ENCODE measurements at places on chromosomes 4 and X.

DNA sequence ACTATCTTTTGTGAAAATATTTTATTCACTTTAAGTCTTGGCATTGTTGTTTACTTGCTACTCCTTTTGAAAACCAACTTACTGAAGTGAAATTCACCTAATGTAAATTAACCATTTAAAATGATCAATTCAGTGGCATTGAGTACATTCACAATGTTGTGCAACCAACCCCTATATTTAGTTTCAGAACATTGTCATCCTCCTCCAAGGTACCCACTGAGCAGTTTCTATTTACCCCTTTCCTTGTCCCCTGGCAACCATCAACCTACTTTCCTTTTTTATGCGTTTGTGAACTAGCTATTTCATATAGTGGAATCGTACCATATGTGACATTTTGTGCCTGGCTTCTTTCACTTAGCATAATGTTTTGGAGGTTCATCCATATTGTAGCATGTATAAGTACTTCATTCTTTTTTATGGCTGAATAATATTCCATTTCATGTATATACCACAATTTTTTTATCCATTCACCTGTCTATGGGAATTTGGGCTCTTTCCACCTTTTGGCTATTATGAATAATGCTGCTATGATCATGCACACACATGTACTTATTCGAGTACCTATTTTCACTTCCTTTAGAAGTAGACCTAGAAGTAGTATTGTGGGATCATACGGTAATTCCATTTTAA is 85.0 kb downstream of the WWC2 start:
- no peak for DNase-seq

- DNase-seq, result peak; percentile 66
Observed at GRCh38 chr4:128825226-128825625, 15.7 kb downstream of the JADE1 start.

DNA sequence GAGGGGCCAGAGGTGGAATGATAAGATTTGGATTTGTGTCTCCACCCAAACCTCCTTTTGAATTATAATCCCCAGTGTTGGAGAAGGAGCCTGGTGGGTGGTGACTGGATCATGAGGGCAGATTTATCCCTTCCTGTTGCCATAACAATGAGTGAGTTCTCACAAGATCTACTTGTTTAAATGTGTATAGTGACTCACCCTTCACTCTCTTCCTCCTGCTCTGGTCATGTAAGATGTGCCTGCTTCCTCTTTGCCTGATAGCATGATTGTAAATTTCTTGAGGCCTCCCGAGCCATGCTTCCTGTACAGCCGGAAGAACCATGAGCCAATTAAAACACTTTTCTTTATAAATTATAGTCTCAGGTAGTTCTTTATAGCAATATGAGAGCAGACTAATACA is 348.6 kb downstream of the AR start:
- DNase-seq, result no peak

DNA sequence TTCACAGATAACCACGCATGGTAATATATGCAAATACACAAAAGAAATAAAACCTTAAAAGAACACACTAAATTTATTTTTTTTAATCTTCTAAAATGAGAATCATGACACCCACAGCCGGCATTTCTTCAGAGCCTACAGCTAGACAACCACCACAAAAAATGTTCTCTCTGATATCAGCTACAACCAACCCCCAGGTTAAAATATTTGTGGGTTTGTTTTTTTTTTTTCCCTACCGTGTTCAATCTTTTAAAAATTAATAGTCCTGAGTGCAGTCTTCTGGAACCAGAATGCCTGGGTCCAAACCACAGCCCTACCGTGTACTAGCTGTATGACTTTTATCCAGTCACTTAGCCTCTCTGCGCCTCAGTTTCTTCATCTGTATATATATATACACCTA is 36.0 kb downstream of the MAML3 start:
- no peak for DNase-seq

DNA sequence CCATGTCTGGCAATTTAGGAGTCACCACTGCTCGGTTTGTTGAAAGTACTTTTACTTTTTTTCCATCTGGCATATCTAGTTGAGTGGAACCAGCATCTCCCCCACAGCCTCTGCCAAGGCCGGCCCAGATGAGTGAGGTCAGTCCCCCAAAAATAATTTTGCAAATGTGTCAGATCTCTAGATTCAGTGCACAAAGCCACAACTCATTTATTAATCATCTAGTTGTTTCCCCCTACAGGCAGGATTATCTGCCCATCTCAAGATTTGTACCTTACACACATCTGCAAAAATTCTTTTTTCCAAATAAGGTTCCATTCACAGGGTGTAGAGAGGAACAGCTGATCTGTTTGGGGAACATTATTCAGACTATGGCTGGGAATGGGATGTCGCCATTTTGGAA is 174.0 kb upstream of the MXRA5 start:
- no peak for DNase-seq

- DNase-seq, result no peak
Observed at GRCh38 chr4:99811850-99812249, 4.8 kb upstream of the DAPP1 start.

DNA sequence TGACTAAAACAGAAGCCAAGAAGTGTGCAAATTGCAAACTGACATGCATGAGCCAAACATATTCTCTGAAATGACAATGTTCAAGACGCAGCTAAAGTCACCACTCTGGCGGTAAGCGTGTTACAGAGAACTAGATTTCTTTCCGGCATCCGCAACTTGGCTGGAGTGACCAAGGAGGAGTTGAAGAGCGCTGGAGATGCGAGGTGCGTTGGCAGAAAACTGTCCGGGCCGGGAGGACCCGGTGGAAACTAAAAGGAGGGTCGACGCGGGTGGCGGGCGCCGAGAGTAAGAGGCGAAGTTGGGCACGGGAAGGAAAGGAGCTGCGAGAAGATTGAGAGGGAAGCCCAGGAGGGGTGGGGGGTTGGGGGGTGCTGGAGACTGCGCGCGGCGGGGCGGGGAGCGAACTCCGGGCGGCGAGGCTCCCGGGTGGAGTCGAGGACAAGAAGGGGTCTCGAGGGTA is 807 bp downstream of the SEL1L3 start:
- DNase-seq, result no peak

- DNase-seq, result no peak
Observed at GRCh38 chr4:115596265-115597001, 483.0 kb upstream of the NDST4 start.

DNA sequence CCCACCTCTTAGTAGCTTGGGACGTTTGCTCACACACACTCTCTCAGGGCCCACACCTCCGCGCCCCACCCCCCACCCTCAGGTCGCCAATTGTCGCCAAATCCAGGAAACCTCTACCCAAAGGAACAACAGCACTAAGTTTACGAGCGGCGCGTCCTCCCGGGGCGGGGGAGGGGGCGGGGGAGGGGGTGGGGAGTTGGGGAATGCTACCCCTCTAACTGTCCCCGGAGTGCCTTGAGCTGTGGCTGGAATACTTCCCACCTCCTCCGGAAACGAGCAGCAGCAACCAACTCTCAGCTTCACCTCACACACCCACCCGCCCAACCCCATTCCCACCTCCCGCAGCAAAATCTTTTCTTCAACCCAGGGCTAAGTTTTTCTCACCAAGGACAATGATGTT is 135.6 kb upstream of the ZIC3 start:
- DNase-seq, result no peak

DNA sequence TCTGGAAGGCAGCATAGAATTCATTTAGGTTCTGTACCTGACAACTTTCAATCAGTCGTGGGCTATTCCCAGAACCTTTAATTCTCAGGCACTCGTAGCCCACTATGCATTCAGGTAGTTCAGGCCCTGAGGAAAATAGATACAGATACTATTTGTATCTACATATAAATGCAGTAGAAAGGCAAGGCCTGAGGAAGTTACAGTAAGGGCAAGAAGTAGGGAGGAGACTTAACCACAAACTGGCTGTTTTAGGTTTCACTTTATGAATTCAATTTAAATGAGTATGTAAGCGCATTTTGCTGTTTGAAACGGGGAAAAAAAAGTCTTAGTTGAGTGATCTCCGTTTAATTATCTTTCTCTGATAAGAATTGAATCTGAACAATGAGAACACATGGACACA is 529.4 kb upstream of the ATOH1 start:
- DNase-seq, result no peak

GRCh38 chr4:8721621-8722020 is 129.1 kb downstream of the CPZ start:
- no peak for DNase-seq

DNA sequence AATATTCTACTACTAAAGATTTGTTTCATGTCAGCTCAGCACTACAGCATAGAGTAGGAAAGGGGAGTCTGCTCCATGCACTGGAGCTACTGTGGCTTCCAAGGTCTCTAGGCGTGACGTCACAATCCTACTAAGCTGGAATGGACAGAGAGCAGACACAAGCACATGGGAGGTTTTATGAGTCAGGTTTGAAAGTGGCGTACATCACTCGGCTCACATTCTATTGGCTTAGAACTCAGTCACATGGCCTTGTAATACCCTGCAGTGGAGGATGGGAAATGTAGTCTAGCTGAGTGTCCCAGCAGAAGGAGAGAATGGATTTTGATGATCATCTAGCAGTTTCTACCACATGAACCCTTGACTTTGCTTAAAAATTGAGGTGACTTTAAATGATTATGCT is 624.8 kb upstream of the ATOH1 start:
- DNase-seq, result no peak

DNA sequence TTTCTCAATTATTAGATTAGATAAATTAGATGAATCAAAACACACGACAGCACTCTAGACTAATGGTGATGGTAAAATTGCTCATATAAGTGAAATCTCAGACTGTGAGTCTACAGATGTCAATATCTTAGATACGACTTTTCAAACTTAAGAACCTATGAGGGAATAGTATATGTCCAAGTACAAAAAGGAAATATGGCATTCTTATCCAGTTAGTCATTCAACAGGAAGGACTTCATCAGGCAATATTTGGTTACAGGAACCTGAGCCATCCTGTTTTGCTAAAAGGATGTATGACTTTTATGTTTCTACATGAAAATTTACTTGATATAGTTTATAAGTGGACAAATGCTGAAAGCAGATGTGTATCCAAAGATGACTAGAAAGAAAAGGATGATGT is 107.0 kb downstream of the CT47B1 start:
- no peak for DNase-seq

DNA sequence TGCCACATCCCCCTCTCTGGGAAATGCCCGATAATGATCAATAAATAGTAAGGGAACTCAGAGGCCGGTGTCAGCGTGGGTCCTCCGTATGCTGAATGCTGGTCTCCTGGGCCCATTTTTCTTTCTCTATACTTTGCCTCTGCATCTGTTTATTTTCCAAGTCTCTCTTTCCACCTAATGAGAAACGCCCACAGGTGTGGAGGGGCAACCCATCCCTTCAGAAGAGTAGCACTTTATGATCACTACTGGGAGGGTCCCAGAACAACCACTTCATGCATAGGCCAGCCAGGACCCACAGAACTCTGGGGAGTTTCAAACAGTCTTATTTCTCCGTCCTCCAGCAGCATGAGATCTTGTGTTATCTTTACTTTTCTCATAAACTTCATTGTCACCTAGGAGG is 100.1 kb downstream of the CEP44 start:
- DNase-seq, result no peak

DNA sequence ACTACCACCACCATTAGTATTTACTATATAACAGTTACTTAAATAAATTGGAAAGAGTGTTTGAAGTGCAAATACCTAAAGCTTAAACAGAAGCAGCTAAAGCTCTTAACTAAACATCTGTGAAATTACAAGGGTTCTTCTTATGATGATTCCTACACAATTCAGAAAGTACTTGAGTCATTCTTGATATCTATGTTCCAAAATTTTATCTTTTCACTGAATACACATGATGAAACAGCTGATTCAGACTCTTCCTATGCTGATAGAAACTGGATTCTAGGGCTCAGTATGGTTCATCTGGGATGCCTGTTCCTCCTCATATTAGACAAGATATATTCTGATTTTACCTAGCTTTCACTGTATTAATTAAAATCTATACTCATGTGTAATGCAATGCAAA is 13.6 kb downstream of the EREG start:
- no peak for DNase-seq

DNA sequence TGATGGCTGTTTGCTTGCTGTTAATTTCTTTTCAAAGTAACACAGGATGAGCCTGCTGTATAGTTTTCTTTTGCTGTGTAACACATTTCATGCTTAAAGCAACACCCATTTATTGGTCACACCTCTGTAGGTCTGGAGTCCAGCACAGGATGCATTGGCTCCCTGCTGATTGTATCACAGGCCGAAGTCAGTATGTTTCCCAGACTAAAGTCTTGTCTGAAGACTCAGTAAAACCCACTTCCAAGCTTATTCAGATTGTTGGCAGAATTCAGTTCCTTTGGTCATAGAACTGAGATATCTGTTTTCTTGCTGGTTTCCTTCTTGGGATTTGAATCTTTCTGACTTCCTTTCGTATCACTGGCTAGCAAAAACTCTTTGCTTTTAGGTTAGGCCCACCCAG is 54.3 kb downstream of the LRP2BP start:
- DNase-seq, result no peak

DNA sequence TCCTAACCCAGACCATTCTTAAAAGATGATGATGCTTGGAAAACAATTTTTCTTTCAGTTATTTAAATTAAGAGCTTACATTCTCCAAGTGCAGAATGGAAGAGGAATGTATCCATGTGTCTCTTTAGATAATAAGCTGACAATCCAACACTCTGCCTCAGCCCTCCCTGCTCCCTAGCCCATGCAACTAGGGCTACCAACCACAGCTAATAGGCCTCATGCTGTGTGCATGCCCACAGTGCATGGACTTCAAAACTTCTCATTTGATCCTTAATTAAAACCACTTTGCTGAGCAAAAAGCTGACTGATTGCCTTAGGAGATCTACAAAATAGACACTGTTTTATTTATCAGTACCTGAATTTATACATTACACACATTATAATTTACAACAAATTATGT is 473.9 kb downstream of the GALNTL6 start:
- DNase-seq, result no peak

DNA sequence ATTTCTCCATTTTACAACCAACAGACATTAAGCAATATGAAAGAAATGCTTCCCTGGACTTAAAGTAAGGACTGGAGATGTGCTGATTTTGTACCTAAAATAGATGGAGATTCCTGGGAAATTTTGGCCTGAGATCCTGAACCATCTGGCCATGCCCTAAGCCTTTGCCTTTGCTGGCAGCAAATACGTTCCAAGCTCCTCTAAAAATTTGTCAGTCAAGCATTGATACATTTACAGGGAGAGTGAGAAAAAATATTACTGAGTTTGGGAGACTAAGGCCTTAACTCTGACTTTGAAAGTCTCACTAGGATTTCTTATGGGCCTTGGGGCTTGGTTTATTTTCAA is 63.9 kb downstream of the FHDC1 start:
- DNase-seq, result no peak

GRCh38 chrX:77740376-77740905 is 45.6 kb downstream of the ATRX start:
- DNase-seq, result no peak

GRCh38 chr4:114866901-114867670 is 246.3 kb downstream of the NDST4 start:
- no peak for DNase-seq

DNA sequence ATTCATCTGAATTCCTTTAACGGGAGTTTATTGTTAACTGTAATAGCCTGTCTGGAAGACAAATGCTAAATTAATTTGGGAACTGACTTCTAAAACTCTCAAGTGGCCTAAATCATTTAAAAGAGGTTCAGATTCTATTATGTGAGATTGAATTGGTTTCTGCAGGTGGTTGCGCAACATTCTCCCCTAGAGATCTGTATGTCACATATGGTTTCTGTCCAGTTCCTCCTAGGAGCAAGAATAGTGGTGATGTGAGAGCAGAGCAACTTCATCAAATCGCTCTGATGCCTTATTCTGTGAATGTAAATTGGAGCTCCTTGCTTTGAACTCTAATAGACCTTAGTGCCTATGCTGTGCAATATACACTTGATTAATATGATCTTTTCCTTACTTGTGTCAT is 144.6 kb upstream of the GPR101 start:
- DNase-seq, result no peak

GRCh38 chrX:55489314-55490009 is at the start of gene USP51:
Gene USP51, minus strand, starts transcription at chrX:55489848. Its CDS starts 909 bp downstream, at chrX:55488939.
- peak; percentile 1 for DNase-seq

All from LoVo (cell line).